ENCODE measurements at places on chromosomes 2 and 18.
A peak's percentile ranks its signal among the peaks of the same experiment; 100 is the strongest.

GRCh38 chr2:237652181-237652580, 24.8 kb downstream of the LRRFIP1 start:
- DNase-seq: no peak

DNA sequence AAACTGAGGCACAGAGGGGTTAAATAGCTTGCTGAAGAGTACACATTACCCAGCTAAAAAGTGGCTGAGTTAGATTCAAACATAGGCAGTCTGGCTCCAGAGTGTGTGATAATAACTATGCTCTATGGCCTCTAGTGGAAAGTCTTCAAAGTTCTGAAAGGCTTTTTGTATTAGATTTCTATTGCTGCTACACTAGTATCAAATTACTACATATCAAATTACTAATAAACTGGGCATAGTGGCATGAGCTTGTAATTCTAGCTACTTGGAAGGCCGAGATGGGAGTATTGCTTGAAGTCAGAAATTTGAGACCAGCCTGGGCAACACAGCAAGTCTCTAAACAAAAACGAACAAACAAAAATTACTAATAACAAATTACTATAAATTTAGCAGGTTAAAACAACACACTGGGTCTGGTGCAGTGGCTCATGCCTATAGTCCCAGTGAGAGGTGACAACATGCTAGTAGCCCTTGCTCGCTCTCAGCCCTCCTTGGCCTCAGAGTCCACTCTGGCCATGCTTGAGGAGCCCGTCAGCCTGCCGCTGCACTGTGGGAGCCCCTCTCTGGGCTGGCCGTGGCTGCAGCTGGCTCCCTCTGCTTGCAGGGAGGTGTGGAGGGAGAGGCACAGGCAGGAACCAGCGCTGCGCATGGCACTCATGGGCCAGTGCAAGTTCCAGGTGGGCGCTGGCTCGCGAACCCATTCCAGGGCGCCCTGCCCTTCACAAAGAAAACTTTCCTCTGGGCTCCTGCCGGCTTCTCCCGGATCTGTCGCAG, 38.2 kb upstream of the TWSG1 start:
- no peak for DNase-seq

DNA sequence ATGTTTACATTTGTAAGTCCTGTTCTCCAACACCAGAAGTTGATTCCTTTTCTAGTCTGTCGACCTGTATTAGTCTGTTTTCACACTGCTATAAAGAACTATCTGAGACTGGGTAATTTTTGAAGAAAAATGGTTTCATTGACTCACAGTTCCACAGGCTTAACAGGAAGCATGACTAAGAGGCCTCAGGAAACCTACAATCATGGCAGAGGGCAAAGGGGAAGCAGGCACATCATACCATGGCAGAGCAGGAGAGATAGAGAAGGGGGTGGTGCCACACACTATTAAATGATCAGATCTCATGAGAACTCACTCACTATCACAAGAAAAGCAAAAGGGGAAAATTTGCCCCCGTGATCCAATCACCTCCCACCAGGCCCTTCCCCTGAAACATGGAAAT, 112.8 kb upstream of the MAP3K20 start:
- no peak for DNase-seq

- no peak for DNase-seq
Measured at GRCh38 chr18:63192126-63192884, 127.3 kb downstream of the BCL2 start.

DNA sequence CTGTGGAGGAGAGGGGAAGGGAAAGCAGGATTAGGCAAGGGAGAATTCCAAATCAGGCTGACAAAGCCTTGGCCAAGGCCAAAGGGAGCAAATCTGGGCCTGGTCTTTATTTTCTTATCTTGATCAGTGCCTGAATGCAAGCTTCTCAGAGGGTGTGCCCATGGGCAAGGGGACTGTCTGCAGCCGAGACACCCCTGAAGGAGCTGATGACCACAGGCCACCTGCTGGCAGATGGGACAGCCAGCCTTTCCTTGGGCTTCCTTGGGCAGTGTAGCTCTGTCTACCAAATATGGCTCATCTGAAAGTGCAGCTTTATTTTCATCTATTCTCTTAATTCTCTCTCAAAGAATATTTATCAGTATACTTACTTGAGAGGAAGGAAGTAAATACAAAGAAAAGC, 117.0 kb downstream of the PKP4 start:
- DNase-seq: no peak

DNA sequence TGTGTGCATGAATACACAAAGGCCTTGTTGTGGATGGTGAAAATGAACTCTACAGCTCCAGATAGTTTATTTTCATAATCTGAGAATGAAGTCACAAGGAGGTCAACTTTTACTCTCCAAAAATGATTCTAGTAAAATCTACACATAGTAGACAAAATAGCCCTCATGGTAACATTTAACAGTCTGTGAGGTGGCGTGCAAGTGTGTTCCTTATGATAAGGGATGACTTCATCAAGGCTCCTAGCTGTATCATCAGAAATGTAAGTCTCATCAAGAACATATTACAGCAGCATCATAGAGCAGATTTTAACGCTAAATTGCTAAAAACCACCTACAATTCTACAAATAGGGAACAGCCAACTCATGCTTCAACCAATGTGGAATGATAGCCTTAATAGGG, 72.3 kb upstream of the RIOK3 start:
- DNase-seq: peak; percentile 84

GRCh38 chr2:54665436-54665856, 58.0 kb upstream of the EML6 start:
- peak; percentile 32 for DNase-seq

DNA sequence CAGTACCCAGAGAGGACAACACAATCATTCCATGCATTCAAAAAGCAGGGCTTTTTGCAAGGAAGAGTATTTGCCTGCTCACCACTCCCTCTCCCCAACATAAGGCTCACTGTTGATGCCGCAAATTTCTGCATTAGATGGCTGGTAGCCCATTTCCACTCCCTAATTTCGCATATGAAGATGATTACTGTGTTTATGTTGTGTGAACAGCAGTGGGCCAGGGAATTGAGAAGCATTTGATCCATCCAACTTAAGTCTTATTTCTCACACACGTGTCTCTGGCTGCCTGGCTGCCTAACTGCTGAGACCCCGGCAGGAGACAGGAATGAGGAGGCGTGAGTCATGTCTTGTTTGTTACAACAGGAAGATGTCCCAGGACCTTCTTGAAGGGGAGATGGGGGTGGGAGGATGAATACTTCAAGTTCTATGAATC, 294.1 kb downstream of the ALK start:
- no peak for DNase-seq

DNA sequence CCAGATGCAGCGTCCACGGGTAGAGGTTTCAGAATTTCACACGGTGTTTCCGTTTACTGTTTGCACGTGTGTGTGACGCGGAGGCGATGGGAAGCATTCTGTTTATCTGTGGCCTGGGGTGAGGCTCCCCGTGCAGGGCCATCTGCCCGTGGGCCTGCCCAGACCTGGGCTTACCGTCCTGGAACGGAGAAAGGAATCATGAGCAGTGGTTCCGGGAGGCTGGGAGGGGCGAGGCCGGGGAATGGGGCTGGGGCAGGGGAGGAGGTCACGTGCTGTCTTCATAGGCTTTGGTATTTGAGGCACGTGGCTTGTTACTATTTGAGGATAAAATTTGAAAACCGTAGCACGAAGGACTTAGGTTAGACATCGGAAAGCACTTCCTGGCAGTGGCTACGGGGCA, 77.9 kb downstream of the RTP5 start:
- DNase-seq: no peak

GRCh38 chr2:20050104-20050645, 1.3 kb downstream of the LAPTM4A start:
- DNase-seq: peak; percentile 79

DNA sequence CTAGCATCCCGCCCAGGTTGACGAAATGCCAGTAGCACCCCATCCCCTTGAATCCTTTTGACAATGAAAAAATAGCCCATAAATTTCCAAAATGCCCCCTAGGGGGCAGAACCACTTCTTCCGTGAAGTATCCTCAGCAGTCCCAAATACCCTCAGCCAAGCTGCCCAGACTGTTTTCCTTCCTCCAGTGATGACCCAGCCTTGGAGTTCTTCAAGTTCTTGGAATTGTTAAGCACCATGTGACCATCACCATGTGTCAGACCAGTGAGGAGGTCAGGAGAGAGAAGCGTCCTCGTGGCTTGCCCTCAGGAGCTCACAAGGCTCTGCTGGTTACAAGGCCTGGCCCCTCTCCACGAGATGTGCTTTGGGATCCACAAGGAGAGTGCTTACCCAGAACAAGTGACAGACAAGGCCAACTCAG, 1.4 kb upstream of the SLC23A3 start:
- DNase-seq: peak; percentile 70

DNA sequence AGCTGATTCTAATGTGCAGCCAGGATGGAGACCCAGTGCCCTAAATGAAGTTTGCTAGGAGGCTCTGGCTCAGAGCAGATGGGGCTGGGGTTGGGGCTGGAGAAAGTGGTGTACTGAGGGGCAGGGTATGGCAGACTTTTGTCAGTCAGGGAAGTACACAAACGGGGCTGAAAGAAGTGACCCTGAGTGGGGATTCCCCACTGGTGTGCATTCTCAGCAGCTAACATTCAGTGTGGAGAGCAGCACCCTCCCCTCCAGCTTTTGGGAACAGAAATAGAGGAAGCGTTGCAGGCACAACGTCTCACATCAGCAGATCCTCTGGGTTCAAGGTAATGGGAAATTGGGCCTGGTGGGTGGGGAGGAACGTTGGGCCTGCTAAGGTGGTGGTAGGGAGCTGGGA, 89.1 kb upstream of the GCFC2 start:
- DNase-seq: no peak

DNA sequence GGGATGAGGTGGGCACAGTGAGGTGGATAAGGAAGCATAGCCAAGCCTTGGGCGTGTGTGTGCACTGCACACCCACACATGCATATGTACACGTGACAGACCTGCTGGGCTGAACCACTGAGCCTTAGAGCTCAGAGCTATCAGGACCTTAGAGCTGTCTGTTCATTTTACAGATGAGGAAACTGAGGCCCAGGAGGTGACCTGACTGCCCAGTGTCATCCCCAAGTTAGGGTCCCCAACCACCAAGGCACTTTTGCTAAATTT, 8.2 kb upstream of the SNED1 start:
- DNase-seq: no peak

GRCh38 chr2:196747400-196747799, 52.1 kb downstream of the GTF3C3 start:
- no peak for DNase-seq

GRCh38 chr2:177724398-177725287, 332.1 kb downstream of the AGPS start:
- peak; percentile 60 for DNase-seq

GRCh38 chr18:3230401-3231334, 10.9 kb upstream of the MYOM1 start:
- no peak for DNase-seq

- DNase-seq: no peak
Measured at GRCh38 chr2:10717628-10718027, 3.8 kb upstream of the ATP6V1C2 start.

GRCh38 chr2:212223696-212224095, 314.9 kb downstream of the ERBB4 start:
- DNase-seq: no peak

- DNase-seq: no peak
Measured at GRCh38 chr2:119431155-119431975, at the start of gene TMEM37. Gene TMEM37, plus strand, starts transcription at chr2:119431854. Its CDS starts 50 bp downstream, at chr2:119431904.

- no peak for DNase-seq
Measured at GRCh38 chr18:72208920-72209676, 335.0 kb downstream of the CBLN2 start.

- peak; percentile 60 for DNase-seq
Measured at GRCh38 chr18:8478166-8478967, 130.9 kb upstream of the RAB12 start.

DNA sequence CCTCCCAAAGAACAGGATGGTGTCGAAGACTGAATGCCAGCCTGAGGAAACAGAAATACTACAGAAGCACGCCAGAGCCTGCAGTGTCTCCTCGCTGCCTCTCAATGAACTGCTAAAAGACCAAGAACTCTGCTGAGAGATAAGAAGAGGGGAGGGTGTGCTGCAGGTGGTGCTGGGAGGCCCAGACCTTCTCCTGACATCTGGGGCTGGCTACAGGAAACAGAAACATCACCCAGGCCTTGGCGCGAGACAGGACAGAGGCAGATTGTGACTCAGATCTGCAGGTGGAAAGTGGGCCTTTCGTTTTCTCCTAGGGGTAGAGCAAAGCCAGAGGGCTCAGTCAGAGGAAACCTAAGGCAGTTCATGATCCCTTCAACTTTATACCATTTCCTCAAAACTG, 250.3 kb upstream of the TCF4 start:
- DNase-seq: no peak

DNA sequence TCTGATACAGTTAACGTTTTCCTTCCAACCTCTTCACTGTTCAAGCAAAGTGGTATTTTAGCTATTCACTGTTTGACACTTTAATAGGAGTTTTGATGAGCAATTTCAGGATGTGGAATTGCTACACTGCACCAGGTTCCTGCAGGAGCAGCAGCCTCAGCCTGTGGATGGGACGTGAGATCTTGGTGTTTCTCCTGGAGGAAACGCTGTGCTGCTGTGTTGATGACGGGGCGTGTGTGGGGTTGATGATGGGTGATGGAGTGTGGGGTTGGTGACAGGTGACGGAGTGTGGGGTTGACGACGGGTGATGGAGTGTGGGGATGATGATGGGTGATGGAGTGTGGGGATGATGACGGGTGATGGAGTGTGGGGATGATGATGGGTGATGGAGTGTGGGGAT, 98.9 kb downstream of the RTP5 start:
- DNase-seq: no peak

DNA sequence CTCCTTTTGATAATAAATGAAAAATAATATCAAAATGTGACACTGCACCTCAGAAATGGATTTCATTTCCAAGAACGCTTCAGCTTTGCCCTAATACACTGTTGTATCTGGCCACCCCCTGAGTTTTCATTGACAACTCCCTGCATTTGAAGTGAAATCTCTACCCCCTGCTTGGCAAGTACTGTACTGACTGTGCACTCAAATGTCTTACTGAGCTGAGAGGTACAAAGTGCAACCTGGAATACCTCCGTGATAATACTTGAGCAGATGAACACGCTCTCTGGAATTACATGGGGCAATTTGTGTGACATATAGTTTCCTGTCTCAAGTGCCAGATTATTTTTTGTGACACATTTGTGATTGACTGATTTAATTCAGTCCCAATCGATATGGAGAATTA, 231.1 kb downstream of the LRP1B start:
- DNase-seq: no peak

- no peak for DNase-seq
Measured at GRCh38 chr2:42309366-42309765, 51.7 kb downstream of the COX7A2L start.

DNA sequence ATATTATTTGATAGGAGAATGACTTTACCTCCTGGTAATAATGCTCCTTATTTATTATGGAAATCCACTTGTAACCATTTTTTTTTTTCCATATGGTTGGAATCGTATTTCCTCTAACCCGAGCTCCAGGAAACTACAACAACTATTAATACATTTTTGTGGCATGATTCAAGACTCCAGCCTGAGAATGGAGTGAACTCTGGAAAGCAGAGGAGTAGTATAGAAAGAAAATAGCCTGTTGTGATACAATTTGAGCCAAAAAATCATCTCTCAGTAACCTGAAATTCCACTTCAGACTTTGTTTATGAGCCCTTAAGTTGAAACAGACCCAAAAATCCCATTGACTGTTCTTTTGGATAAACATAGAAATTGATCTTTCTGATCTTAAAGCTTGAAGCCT, 921.1 kb downstream of the SOCS6 start:
- no peak for DNase-seq
